HS-27A (cell line): ENCODE measurements at places on chromosomes 7 and 10.

DNA sequence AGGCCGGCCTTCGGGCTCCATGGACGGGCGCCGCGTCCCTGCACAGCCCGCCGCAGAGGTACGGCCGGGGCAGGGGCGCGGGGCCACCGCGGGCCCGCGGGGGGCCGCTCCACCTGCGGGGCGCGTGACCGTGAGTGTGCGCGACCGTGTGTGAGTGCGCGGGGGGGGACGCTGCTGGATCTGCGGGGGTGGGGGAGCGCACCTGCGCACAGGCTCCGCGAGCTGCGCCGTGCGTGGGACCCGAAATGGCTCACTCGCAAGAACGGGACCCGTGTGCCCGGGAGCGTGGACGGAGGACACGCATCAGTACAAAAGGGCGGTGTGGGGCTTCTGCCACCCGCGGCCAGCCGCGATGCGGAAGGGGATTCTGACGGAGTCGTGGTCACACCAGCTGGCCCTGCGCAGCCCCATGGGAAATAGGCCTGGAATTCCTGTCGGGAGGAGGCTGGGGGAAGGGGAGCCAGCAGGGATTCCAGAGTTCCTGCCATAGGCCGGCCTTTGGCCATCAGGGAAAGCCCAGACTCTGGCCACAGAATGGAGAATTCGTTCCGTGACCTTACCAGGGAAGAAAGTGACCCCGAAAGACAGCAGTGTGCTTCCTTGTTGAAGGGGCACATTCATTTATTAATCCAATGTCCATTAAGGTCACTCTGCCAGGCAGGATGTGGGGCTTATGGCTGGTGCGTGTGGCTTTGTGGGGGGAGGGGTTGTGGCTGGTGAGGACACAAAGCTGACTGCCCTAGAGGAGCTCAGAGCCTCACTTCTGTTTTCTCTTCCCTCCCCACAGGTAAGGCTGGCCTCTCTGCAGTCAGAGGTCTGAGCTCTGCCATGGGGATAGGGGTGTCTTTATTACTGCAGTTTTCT is 494 bp downstream of the REPIN1 start:
- DNase-seq = no peak

DNA sequence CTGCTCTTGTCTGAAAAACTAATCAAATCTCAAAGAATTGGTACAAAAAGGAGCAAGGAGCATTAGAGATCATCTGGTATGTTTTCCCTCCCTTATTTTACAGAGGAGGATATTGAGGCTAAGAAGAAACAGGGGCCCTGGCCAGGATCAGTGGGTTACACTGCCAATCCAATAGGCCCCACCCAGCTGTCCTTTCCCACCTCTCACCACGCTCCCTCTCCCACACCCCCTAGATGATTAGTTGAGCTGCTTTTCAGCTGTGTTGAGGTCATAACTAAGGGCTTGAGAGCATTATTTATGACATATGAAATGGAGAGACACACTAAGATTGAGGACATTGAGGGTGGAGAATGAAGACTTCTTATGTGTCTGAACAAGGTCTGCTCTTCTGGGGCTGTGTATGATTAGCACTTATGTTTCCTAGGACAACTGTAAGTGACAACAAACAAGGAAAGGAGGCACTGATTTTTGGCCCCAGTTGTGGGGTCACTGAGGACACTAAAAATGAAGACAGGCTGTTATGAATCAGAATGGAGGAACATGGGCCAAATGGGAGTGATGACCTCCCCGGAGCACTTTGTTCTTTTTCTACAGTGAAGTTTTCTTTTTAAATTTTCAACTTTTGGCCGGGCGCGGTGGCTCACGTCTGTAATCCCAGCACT is 26.5 kb downstream of the VWA2 start:
- no peak for DNase-seq

GRCh38 chr10:4006051-4006450 is 221.0 kb upstream of the KLF6 start:
- no peak for DNase-seq

GRCh38 chr7:81114633-81115032 is 195.8 kb upstream of the SEMA3C start:
- DNase-seq = no peak

- no peak for DNase-seq
Observed at GRCh38 chr7:117087639-117088396, 134.5 kb downstream of the ST7 start.
